AG09309 (cell line): ENCODE measurements at places on chromosomes 7 and 10.

DNA sequence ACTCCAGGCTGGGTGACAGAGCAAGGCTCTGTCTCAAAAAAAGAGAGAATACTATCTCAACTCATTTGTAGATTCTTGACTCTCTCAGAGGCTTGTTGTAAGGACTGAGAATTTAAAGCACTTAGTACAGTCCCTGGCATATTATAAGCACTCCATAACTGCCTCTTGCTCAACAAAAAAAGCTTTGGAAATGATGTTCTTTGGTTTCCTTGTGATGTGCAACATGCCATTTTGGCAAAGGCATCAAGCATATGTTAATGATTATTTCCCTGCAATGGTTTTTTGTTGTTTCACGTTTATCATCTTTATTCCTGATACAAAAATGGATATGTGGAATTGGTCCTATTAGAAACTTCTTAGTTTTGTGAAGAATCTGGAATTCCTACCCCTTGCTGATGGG, 15.7 kb downstream of the NOLC1 start:
- DNase-seq, result peak; percentile 47

- no peak for DNase-seq
Observed at GRCh38 chr7:5679813-5680473, 101.5 kb downstream of the RNF216 start.

DNA sequence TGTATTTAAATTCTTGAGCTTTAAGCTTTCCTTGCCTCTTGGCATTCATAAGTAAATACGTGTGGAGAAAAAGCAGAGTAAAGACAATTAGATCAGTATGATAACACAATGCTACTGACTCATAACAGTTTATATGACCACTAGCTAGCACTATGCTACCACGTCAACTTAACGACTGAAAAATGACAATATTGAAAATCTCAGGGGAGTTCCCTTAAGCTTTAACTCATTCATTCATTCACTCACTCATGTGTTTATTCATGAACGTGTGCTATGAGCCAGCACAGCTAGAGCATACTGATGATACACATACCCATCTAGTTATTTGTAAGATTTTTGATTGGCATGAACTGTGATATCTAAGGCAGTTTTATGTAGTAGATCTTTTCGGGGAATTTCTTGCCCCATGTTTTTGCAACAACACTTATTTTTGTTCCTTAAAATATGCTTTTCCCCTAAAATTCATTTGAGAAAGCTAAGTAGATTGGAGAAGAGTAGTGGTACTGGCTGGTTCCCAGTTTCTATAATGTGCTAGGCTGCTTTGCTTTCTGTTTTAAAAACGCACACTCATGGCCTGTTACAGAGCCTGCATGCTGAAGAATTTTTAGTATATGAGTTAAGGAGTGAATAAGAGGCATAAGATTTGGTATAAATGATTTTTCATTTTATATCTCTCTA, 57.4 kb upstream of the ACBD5 start:
- no peak for DNase-seq

DNA sequence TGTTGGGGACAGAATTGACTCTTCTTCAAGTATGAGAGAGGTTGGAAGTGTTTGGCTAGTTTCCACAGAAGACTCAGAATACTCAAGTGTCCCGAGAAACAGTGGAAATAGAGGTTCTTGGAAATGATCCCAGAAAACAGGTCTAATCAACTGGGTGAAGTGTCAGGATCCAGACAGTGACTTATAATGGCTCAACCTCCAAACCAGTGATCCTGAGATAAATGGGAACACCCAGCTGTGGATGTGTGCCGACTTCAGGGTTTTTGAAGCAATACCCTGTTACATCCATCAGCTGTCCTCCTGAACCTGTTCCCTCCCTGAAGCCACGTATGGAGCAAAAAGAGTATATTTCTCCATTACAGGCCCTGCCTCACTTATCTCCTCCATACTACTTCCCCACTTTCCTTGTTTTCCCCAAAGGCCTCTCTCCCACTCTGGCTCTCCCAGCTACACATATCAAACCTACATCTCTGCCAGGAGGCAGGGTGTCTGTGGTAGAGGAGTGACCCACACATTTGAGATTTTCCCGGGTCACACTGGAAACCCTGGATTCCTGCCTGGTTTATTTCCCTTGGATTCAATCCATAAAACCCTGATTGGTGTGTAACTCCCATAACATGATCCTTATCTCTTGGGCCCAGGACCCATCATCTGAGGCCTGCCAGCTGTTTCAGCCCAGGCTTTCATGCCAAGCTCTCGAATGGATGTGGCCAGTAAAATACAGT, 17.6 kb upstream of the ELOVL3 start:
- no peak for DNase-seq

DNA sequence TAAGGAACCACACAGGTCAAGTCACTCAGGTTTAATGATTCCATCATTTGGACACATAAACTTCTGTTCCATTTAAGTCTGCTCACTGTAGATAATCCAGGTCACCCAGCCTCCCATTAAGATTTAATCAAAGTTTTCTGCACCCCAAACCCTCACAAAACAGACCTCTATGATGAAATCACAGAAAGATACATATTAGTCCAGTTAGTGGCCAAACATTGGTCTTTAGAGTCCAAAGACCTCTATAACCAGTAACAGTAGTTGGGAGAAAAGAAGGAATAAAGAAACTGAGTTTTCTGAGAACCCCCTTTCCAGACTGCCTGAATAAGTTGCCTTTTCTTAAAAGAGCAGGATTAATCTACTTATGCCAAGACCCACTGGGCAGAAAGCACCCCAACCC, 4.8 kb downstream of the GCC1 start:
- DNase-seq, result no peak

- no peak for DNase-seq
Observed at GRCh38 chr7:91299952-91300775, 35.9 kb downstream of the FZD1 start.

- DNase-seq, result no peak
Observed at GRCh38 chr10:78433766-78434535, 400.3 kb downstream of the RPS24 start.

- no peak for DNase-seq
Observed at GRCh38 chr7:80885757-80886156, 33.1 kb downstream of the SEMA3C start.

GRCh38 chr7:5649641-5650040, 131.8 kb downstream of the RNF216 start:
- no peak for DNase-seq

DNA sequence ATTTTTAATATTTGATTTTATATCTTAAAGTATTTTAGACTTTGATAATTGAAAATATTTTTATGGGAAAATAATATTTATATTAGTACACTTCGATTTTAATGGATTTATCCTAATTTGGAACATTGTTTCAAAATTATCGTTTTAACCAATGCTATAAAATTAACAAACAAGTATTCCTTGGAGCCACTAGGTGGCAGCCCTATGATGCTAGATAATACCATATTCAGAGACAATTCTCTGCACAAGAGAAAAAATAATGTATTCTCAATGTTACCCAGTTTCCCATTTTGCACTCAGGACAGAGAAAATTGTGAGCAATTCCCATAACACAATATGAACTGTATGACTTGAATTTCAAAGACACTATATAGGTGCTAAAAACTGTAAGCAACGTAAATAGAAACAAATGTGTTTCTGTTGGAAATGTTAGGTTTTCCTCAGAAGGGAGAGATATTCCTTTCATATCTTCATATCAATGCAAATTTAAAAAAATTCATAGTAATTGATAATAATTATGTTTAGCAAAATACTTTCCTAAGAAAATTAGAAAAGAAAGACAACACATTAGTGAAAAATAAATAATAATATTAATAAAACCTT, 237.8 kb downstream of the SEMA3E start:
- DNase-seq, result peak; percentile 14

- DNase-seq, result no peak
Observed at GRCh38 chr10:83427101-83427500, 712.2 kb upstream of the GHITM start.

GRCh38 chr7:23191022-23191421, 9.2 kb downstream of the NUP42 start:
- DNase-seq, result no peak

GRCh38 chr10:44689368-44689767, 221.8 kb upstream of the TMEM72 start:
- DNase-seq, result no peak

DNA sequence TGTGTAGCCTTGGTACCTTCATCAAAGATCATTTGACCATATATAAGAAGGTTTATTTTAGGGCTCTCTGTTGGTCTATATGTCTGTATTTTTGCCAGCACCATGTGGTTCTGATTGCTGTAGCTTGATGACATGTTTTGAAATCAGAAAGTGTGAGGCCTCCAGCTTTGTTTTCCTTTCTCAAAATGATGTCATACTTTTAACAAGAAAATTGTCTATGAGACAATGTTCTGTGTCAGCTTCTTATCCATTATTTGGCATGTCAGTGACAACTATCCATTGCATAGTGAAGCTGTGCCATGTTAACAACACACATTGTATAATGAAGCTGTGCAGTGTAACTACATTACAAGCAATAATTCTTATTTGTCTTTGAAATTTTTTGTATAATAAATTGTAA, 9.1 kb upstream of the PPP1R9A start:
- no peak for DNase-seq

- peak; percentile 82 for DNase-seq
Observed at GRCh38 chr10:29140991-29141390, 147.9 kb upstream of the LYZL1 start.

GRCh38 chr10:93749218-93749799, 8.4 kb upstream of the LGI1 start:
- no peak for DNase-seq

- DNase-seq, result no peak
Observed at GRCh38 chr10:122551450-122551849, 9.1 kb upstream of the DMBT1 start.

- no peak for DNase-seq
Observed at GRCh38 chr7:104341546-104341945, 13.1 kb downstream of the LHFPL3 start.

DNA sequence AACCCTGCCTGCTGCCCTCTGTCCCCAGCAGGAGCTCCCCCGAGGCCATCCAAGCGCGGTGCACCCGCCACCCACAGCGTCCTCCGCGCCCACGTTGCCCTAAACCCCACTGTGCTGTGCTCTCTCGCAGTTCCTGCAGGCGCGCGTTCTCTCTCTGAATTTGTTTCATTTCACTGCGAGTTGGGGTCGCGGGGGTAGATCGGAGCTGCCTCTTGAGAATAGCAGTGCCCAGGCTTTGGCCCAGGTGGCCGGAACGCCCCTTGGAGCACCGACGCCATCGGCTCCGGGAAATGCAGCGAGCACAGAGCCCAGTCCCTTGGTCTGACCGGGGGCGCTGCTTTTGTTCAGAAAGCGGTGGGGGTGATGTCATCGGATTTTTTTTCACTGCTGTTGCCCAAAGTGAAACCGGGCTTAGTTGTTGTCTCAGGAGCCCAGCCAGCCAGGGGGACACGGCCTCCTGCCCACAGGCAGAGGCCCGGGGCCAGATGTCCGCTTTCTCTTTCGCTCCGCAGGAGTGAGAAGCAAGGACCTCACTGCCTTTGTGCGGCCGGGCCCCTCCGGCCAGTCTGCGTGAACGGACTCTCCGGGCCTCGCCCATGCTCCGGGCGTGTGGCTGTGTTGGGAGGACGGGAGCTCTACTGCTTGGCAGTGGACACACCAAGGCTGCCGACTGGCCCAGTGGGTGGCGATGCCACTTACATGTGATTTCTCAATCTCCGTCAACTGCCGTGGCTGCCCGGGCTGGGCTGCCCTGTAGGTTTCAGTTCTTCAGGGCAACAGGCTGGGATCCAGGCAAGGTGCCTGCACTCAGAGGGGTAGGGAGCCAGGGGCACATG, 43.1 kb downstream of the FOXK1 start:
- DNase-seq, result peak; percentile 71

GRCh38 chr7:37915438-37915837, 1.2 kb downstream of the SFRP4 start:
- DNase-seq, result no peak

DNA sequence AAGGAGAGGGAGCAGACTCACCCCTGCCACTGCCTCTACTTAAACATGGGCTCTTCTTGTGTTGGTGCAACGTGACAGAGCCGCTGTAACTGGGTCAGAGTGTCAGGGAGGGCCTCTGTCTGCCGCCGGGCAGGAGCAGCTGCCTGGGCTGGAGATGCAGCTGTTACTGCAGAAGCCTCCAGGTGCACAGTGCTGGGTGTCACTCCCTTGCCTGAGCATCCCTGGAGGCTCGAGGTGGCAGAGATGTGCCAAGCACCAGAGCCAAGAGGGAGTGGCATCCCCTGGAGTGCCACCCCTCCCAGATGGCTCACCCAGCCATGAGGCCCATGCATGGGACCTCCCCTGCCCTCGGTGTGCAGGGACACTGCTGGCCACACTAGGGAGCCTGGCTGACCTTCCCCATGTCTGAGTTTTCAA, 145.7 kb downstream of the PRPF18 start:
- no peak for DNase-seq

- DNase-seq, result no peak
Observed at GRCh38 chr7:122643250-122643649, 55.7 kb downstream of the RNF133 start.

- DNase-seq, result no peak
Observed at GRCh38 chr7:106037489-106038176, 74.5 kb downstream of the SYPL1 start.

- no peak for DNase-seq
Observed at GRCh38 chr10:121525251-121526134, 72.8 kb downstream of the FGFR2 start.

- DNase-seq, result no peak
Observed at GRCh38 chr7:92691578-92691977, 101.4 kb upstream of the FAM133B start.

DNA sequence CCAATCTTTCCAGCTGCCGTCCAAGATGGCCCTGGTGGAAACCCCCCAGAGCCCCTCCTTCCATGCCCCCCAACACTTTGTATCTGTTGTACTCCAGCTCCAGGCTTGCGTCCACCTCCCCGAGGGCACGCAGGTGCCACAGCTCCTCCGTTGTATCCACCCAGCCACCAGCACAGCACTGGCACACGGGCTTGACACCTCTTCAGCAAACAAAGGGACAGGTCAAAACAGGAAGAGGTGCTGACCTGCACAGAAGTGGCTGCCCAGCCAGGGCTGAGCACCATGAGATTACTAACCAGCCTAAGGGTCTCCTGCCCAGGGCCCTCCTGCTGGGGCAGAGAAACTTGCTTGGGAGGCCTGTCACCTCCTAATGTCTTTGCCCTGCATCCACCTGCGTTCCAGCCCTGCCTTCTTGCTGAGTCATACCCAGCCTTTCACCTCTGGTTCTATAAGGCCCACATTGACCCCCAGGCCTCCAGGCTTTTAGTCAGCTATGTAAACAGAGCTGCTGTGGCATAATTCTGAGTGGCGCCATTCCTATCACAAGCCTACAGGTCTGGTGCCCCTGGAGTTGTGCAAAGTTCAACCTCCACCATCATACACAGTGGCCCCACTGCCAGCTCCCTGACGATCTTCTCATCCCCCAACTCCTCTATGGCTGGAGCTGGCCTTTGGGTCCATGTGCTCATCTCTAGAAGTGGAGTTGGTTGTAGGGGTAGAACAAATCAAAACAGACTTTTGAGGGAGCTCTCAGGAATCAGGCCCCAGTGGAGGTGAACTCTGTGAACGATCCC, 20.9 kb downstream of the SLC29A3 start:
- DNase-seq, result no peak
